ENCODE measurements at places on chromosomes 1 and 21. TPM values are rescaled to one million over a fixed set of nuclear protein-coding genes. Genes with fewer than 3 reads are reported as not detected.

Gene C1orf210
- total RNA-seq, result not detected

Gene CD1B
- not detected for total RNA-seq

Gene CLDN19
- total RNA-seq, result not detected

Gene DIP2A
- total RNA-seq, result 8.9 TPM

Gene ASTN1
- 1.7 TPM for total RNA-seq

Data from A375 (cell line).